ENCODE measurements at places on chromosomes 16 and 17.

GRCh38 chr17:79631640-79632431 is 21.0 kb upstream of the RBFOX3 start:
- DNase-seq = no peak

DNA sequence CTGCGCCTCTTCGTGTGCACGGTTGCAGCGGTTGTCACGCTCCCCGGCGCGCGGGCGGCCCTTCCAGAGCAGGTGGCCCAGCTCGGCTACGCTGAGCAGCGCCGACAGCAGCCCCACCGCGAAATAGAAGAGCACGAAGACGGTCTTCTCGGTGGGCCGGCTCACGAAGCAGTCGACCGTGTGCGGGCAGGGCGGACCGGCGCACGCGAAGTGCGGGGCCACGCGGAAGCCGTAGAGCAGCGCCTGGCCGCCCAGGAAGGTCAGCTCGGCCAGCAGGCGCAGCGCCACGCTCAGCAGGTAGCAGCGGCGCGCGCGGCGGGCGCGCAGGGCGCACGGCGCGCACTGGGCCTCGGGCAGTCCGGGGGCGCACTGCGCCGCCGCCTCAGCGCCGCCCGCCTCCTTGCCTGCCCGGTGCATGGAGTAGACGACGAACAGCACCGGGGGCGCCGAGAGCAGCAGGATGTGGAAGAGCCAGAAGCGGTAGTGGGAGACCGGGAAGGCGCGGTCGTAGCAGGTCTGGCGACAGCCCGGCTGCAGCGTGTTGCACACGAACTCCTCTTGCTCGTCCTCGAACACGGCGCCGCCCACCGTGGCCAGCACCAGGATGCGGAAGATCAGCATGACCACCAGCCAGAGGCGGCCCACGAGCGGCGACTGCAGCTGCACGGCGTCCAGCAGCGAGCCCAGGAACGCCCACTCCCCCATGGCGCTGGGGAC is 1.3 kb downstream of the GJD3 start:
- no peak for DNase-seq

DNA sequence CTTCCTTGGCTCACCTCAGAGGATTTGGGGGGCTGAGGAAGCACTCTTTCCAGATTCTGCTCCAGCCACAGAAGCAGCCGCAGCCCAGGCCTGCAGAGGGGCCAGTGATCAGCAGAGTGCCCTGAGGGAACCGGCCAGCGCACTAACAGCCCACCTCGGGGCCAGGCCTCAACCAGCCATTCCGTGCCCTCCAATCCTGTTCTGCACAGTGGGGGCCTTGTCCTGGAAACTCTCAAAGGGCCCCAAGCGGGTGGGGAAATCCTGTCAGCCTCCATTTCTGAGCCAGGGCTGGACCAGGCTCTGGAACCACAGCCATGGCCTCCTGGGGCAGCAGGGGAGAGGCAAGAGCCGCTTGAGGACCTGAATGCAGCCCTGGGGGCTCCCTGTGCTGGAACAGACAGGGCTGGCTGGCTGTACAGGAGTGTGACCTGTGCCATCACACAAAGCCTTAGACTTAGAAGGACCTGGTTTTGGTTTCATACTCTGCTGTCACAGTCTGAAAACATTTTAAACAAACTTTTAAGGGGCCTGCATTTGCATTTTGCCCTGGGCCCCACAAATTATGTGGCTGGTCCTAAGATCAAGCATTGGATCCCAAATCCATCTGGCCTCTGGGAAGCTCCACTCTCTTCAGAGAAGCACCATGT is 10.0 kb downstream of the CNGB1 start:
- no peak for DNase-seq

- DNase-seq = no peak
Observed at GRCh38 chr17:15269780-15270089, 4.6 kb upstream of the PMP22 start.

DNA sequence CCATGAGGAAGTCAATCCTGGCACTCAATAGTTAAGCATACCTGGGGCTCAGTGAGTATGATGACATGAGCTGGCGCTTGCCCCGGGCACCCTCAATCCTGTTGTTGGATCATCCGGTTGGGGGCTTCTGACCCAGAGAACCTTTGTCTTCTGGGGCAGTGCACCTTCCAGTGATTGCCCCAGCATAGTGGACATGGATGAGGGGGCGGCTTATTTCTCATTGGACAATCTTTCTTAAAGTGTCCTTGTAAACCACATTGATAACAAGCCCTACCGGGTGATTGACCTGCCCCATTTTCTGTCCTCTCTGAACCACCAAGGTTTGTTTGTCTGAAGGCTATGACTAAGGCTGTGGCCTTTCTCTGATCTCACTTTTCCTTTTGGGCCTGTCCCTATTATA is 18.2 kb downstream of the IGSF6 start:
- DNase-seq = no peak

DNA sequence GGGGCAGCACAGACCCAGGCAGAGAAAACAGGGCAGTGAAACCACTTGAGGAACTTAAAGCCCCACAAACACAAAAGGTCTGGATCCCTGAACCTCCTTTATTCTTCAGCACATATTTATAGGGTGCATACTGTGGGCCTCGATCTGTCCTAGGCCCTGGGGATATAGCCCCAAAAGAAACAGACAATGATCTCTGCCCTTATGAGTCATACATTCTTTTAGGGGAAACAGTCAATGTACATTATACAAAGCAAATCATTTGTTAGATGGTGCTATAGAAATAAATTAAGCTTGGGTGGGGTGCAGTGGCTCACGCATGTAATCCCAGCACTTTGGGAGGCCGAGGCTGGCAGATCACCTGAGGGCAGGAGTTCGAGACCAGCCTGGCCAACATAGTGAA is 10.0 kb upstream of the HES7 start:
- DNase-seq = no peak

- DNase-seq = no peak
Observed at GRCh38 chr16:77961814-77962213, 60.5 kb upstream of the CLEC3A start.

DNA sequence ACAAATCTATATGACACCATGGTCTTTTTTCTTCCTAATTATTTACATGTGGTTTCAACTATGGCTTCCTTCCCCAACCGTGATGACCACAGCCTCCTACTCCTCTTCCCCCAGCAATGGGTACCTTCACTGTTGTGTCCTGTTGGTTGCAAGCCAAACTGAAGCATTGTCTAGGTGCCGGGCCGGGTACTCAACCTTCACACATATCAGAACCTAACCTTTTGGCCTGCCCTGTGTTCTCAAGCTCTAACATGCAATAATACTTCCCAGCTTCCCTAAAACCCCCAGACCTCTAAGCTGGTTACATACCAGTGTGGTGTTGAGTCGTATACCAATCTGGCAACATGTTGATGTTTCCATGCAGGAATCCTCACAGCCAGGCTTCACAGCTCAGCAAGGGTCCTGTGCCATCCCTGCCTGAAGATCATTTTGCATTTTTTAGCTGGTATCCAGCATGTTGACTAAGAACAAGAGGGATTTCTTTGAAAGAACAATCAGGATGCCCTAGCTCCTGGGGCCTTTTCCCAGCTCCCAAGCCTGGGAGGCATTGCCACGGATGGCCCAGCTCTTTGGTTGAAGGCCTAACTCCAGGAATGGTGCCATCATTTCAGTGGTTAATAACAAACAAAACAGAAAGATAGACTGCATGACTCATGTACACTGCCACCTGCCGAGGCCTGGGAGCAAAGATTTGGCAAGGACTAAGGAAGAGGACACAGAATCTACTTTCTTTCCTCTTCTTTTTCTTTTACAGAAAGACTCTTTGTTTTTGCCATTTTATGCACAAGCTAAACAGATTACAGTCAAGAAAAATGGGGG is 373.7 kb upstream of the SALL1 start:
- DNase-seq = peak; percentile 23
